H1 (cell line): ENCODE measurements at places on chromosomes 12 and 14.

DNA sequence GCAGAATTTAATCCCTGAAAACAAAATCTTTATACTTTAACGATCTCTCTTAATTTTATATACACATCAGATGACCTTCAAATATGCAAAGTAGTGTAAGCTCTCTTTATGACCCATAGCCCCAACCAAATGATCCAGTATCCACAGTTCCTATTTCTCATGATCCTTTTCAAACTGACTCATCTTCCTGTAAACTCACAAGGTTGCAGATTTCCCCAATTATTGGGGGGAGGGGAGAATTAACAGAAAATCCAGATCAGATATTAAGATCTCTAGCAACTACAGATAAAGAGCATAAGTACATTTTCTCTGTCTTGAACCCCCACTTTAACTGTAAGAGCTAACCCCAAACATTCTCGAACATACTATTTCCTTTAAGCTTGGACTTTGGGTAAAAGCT lies 12.5 kb downstream of the GNS start:
- no peaks in the 10 kb centered on the region for H3K4me1 ChIP-seq
- DNase-seq = no peak
- no peak overlapping the region for H3K27ac ChIP-seq
- no peak overlapping the region for H3K4me3 ChIP-seq

- no peaks in the 10 kb centered on the region for H3K4me1 ChIP-seq
- H3K36me3 ChIP-seq = no peaks in the 10 kb centered on the region
- no peak overlapping the region for H3K4me3 ChIP-seq
- no peak for DNase-seq
- no peaks in the 10 kb centered on the region for H3K27me3 ChIP-seq
These were observed 32.3 kb downstream of the ALDH1L2 start for GRCh38 chr12:105051981-105052380.

GRCh38 chr12:61111218-61111617 lies 1149.0 kb upstream of the USP15 start:
- no peak overlapping the region for H3K27ac ChIP-seq
- H3K4me1 ChIP-seq = no peaks in the 10 kb centered on the region
- no peaks in the 10 kb centered on the region for H3K36me3 ChIP-seq
- no peak for DNase-seq
- H3K4me3 ChIP-seq = no peak overlapping the region
- no peaks in the 10 kb centered on the region for H3K27me3 ChIP-seq

GRCh38 chr12:10690906-10691305 lies 17.1 kb upstream of the STYK1 start:
- no peaks in the 10 kb centered on the region for H3K4me1 ChIP-seq
- peaks cover 4% of the 10 kb centered on the region; the same call in 1 of the 2 replicates for H3K36me3 ChIP-seq

GRCh38 chr14:60317609-60318008 lies 68.6 kb downstream of the PPM1A start:
- H3K27ac ChIP-seq = 0 out of 2 replicates have a peak overlapping the region, but pooled peaks have one; percentile 26
- DNase-seq = no peak
- no peaks in the 10 kb centered on the region for H3K27me3 ChIP-seq
- H3K4me1 ChIP-seq = peaks cover 21% of the 10 kb centered on the region
- H3K36me3 ChIP-seq = no peaks in the 10 kb centered on the region

- DNase-seq = no peak
- H3K36me3 ChIP-seq = no peaks in the 10 kb centered on the region
- no peaks in the 10 kb centered on the region for H3K27me3 ChIP-seq
- no peaks in the 10 kb centered on the region for H3K4me1 ChIP-seq
- no peak overlapping the region for H3K4me3 ChIP-seq
These were observed 79.5 kb upstream of the MIS18BP1 start for GRCh38 chr14:45332360-45332988.

DNA sequence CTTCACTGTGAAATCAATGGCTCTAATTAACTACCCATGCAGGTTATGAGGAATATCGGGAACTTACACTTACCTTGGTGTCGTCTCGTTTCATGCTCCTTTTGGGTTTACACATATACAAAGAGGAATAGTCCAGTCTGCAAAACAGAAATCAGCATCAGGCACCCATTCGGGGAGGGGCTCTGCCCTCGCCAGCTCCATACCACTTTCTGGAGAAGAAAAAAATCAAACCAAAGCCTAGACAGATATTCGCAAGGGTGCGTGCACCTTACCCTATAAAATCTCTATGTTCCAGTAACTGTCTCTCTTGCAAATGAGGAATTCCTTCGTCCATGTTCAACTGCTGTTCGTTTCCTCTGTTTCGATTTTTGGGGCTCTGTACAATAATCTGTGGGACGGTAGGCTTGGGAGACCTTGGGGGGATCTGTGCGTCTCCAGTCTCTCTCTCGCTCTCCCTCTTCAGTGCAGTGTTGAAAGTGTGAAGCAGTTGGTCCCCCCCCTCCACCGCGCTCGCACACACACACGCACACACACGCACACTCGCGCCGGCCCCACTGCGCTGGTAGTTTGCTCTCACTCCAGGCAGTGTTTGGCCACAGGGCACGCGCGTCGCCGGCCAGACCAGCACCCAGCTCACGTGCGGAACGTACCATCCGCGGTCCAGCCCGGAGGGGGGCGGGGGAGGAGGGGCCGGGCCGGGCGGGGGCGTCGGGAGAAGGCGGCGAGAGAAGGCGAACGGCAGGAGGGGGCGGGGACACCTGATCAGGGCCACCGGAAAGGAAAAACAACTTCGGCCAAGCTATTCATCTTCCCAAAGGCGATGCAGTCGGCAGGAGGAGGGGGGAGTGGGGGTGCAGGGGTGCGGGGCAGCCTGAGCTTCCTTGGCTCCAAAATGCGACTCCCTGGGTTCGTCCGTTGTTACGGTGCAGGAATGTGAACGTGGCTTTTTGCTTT lies at the start of gene BHLHE41:
Gene BHLHE41 (minus strand): TSS at position 592 of the 954 bp plus-strand sequence. CDS start 258 bp downstream, at position 334.
- no peak for DNase-seq
- no peaks in the 10 kb centered on the region for H3K36me3 ChIP-seq
- peak within 1 kb of the TSS; percentile 72 for H3K4me3 ChIP-seq
- peaks cover 12% of the 10 kb centered on the region for H3K4me1 ChIP-seq
- no peak within 1 kb of the TSS for H3K27ac ChIP-seq

DNA sequence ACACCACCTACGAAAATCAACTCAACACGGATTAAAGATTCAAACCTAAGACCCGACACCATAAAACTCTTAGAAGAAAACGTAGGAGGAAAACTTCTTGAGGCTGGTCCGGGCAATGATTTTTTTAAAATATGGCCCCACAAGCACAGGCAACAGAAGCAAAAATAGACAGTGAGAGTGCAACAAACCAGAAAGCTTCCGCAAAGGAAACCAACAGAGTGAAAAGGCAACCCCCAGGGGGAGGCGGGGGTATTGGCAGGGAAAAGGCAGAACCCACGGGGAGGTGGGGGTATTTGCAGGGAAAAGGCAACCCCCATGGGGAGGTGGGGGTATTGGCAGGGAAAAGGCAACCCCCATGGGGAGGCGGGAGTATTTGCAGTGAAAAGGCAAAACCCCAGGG lies 20.5 kb upstream of the FBRSL1 start:
- no peak overlapping the region for H3K27ac ChIP-seq
- H3K27me3 ChIP-seq = peaks cover 47% of the 10 kb centered on the region
- H3K36me3 ChIP-seq = no peaks in the 10 kb centered on the region
- no peak for DNase-seq
- no peak overlapping the region for H3K4me3 ChIP-seq
- no peaks in the 10 kb centered on the region; the same call in 1 of the 2 replicates for H3K4me1 ChIP-seq

DNA sequence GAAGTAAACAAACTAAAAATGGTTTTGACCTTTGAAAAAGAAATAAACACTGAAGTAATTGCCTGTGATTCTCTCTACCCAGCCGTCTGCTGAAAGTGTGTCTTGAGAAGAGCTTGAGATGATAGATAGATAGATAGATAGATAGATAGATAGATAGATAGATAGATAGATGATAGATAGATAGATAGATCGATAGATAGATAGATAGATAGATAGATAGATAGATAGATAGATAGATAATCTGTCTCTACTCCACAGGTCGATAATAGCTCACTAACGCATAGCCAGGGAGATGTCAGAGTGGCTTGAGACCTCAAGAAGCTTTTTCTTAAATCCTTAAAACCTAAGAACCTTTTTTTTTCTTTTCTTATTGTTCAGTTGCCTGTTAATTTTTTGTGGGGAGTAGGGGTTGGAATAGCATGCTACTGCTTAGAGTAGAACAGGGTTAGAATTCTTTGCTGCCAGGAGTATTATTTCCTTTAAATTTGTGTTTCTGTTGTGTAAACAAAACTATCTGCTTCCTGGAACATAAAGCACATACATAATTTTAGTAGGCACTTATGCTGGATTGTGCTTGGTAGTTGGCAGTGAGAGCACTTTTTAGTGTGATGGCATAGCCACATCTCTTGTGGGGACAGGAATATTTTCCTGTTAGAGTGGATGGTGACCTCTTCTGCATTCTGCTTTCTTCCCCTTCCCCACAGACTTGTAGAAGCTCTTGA lies 169.5 kb downstream of the FBXL14 start:
- 0 out of 2 replicates have a peak, but pooled peaks cover 2% of the 10 kb centered on the region for H3K27me3 ChIP-seq
- no peak for DNase-seq
- H3K36me3 ChIP-seq = peaks cover 4% of the 10 kb centered on the region; the same call in 1 of the 2 replicates
- H3K4me1 ChIP-seq = no peaks in the 10 kb centered on the region

DNA sequence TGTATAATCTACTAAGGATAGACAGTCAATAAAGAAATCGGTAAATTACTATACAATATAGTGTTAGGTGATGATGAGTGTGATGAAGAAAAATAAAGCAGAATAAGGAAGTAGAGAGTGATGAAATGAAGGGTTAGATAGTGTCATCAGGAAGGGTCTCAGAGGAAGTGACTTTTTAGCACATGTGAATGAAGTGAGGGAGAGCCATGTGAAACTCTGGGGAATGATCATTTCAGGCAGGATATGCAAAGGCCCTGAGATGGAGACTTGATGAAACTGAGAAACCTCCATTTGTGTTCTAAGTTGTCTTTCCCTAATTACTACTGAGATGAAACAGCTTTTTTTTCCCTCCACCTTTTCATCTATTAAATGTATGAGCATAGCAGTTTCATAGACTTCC lies 19.4 kb upstream of the GNPTAB start:
- no peak for DNase-seq
- no peaks in the 10 kb centered on the region for H3K36me3 ChIP-seq
- no peak overlapping the region for H3K27ac ChIP-seq
- no peaks in the 10 kb centered on the region for H3K4me1 ChIP-seq

DNA sequence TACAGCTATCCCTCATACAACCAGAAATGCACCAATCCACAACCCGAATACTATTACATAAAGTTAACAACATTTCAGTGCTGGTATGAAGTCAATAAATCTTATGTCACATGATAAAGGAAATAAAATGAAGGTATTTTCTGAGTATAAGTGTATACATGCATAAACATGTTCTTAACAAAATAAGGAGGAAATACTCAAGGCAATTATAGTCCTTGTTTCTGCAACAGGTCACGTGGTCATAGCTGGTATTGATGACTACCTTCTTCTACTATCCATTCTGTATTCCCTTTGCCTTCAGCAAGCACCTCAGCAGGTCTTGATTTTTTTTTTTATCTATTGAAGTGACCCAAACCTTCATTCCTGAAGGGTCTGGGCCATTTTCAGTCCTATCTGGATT lies 675.6 kb downstream of the RPL10L start:
- H3K27ac ChIP-seq = no peak overlapping the region
- no peaks in the 10 kb centered on the region for H3K27me3 ChIP-seq
- no peaks in the 10 kb centered on the region for H3K4me1 ChIP-seq
- H3K4me3 ChIP-seq = no peak overlapping the region

DNA sequence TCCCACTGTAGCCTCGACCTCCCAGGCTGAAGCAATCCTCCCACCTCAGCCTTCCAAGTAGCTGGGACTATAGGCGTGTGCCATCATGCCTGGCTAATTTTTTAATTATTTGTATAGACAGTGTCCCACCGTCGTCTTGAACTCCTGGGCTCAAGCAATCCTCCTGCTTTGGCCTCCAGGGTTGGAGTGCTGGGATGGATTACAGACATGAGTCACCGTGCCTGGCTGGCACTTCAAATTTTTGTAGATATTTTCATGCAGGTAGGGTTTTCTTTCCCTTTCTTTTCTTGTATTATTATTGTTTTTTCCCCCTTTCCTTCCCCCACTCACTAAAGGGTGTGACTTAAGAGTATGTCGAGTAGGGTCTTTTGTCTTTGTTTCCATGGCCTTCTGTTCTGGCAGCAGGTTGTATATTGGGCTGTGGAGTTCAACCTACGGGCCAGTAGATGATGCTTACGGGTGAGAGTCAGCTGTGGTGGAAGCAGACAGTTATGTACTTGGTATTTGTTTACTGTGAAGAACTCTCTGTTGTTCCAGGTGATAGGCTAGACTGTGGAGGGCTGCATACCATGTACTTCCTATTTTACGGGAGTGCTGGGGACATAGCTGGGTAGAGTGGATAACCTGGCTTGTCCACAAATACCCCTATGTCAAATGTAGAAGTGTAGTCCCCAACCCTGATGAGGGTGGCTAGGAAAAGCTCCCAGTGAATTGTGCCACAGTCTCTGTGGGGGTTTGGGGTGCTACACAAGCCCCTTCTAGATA lies 30.7 kb downstream of the RAD51B start:
- DNase-seq = no peak
- no peak overlapping the region for H3K4me3 ChIP-seq
- no peak overlapping the region for H3K27ac ChIP-seq
- H3K36me3 ChIP-seq = no peaks in the 10 kb centered on the region
